Right atrium auricular region (tissue), 2 donors: ENCODE measurements at places on chromosomes 5 and 9. TPM values are rescaled to one million over a fixed set of nuclear protein-coding genes. Genes with fewer than 3 reads are reported as not detected.

- no peak for DNase-seq
- H3K4me3 ChIP-seq = no peak overlapping the region
- no peak overlapping the region for H3K27ac ChIP-seq
- no peaks in the 10 kb centered on the region for H3K36me3 ChIP-seq
Measured at GRCh38 chr9:79759460-79759859, 187.7 kb downstream of the TLE4 start.

- H3K36me3 ChIP-seq = no peaks in the 10 kb centered on the region
- DNase-seq = no peak
- no peaks in the 10 kb centered on the region for H3K4me1 ChIP-seq
- H3K4me3 ChIP-seq = no peak overlapping the region
Measured at GRCh38 chr5:99037668-99038067, 108.9 kb upstream of the CHD1 start.

DNA sequence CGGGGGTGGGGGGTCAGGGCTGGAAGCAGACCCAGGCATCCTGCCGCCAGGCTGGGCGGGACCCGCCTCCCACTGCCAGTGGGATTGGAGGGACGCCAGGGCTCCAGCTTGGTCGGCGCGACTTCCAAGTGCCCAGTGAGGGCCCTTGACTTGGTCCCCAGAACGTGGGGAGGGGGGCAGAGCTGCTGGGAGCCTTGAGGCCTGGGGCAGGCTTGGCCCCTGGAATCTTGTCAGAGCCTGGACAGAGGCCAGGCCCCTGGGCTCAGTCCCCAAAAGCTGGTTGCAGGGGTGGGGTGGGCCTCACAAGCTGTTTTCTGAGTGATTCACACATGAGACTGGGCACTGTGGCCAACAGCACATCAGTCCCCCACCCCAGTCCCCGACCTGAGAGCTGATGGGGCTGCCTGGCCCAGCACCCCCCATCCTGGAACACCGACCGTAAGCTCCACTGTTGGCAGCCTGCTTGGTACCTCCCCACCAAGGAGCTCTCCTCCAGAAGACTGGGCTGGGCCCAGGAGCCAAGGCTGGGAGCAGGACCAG lies 526 bp downstream of the CLIC3 start:
- no peak overlapping the region for H3K27ac ChIP-seq
- H3K4me3 ChIP-seq = peak overlapping the region; percentile 33
- no peaks in the 10 kb centered on the region for H3K36me3 ChIP-seq
- no peaks in the 10 kb centered on the region for H3K4me1 ChIP-seq
- no peak for DNase-seq

- H3K36me3 ChIP-seq = no peaks in the 10 kb centered on the region
- H3K4me1 ChIP-seq = no peaks in the 10 kb centered on the region
- H3K27me3 ChIP-seq = no peaks in the 10 kb centered on the region
- H3K4me3 ChIP-seq = no peak overlapping the region
Measured at GRCh38 chr9:33517373-33517772, 6.7 kb upstream of the ANKRD18B start.

GRCh38 chr5:173327948-173328843 lies at the start of gene STC2:
Gene STC2 (minus strand): TSS chr5:173328414. CDS start chr5:173328193, 221 bp downstream.
- H3K4me1 ChIP-seq = peaks cover 75% of the 10 kb centered on the region
- DNase-seq = peak; percentile 83
- peak within 1 kb of the TSS; percentile 50 for H3K4me3 ChIP-seq

DNA sequence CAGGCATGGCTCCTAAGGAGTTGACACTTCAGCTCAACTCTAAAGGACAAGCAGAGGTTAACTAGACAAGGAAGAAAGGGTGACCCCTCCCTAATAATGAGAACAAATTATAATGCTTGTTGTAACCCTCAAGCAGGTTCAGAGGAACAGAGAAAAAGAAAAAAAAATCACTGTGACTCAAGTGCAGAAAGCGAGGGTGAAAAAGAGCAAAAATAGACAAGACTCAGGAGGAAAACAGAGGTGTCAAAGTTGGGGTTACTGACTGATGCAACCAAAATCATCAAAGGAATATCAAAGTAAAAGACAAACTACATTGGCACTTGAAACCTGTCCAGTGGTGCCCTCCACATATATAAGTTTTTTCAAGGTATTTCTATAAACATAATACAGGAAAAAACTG lies 28.4 kb downstream of the FBXW11 start:
- no peak for DNase-seq
- H3K4me3 ChIP-seq = no peak overlapping the region
- no peaks in the 10 kb centered on the region for H3K27me3 ChIP-seq
- H3K27ac ChIP-seq = no peak overlapping the region

- no peak overlapping the region for H3K4me3 ChIP-seq
- peaks cover 59% of the 10 kb centered on the region for H3K27me3 ChIP-seq
- peaks cover 39% of the 10 kb centered on the region for H3K4me1 ChIP-seq
- no peak for DNase-seq
- H3K36me3 ChIP-seq = no peaks in the 10 kb centered on the region
Measured at GRCh38 chr5:171306781-171307591, 2.1 kb upstream of the TLX3 start.

TTC16 gene
- total RNA-seq = 0.11 TPM

ELOVL7 gene
- total RNA-seq = 0.43 TPM

IFNB1 gene
- total RNA-seq = not detected
